ENCODE measurements at places on chromosomes 3 and 15. TPM values are rescaled to one million over a fixed set of nuclear protein-coding genes. Genes with fewer than 3 reads are reported as not detected.

CACNA2D3 gene
- 0.15 TPM for total RNA-seq

PRRT3 gene
- 1.8 TPM for total RNA-seq

TIMP4 gene
- 13.6 TPM for total RNA-seq

C3orf52 gene
- total RNA-seq: 10.3 TPM

GPR62 gene
- not detected for total RNA-seq

LHFPL4 gene
- 0.07 TPM for total RNA-seq

FES gene
- total RNA-seq: 0.58 TPM

WDR93 gene
- total RNA-seq: 0.21 TPM

ANKRD63 gene
- 0.40 TPM for total RNA-seq

CPNE9 gene
- 0.29 TPM for total RNA-seq

SLC15A2 gene
- total RNA-seq: 0.12 TPM

EPHA3 gene
- total RNA-seq: not detected

SOX2 gene
- total RNA-seq: 0.41 TPM

KIF15 gene
- 7.4 TPM for total RNA-seq

HESX1 gene
- total RNA-seq: not detected

DLEC1 gene
- total RNA-seq: 0.09 TPM

GOLGA8M gene
- 0.07 TPM for total RNA-seq

SPSB4 gene
- total RNA-seq: 0.20 TPM

FGD5 gene
- total RNA-seq: 0.03 TPM

MYRIP gene
- total RNA-seq: not detected

NSMCE3 gene
- 15.0 TPM for total RNA-seq

KLF15 gene
- 1.4 TPM for total RNA-seq

CNBP gene
- total RNA-seq: 350 TPM

SYNPR gene
- not detected for total RNA-seq

INKA1 gene
- total RNA-seq: 2.8 TPM

SLC2A2 gene
- total RNA-seq: not detected

OR5K3 gene
- total RNA-seq: not detected

PPM1L gene
- 0.46 TPM for total RNA-seq

CATSPER2 gene
- 0.24 TPM for total RNA-seq

Data from A549 treated with AZD2906 at 1 μM for 4 hours (cell line).